Left lung (tissue), 14 donors: ENCODE measurements at places on chromosomes 3 and 15.
A peak's percentile ranks its signal among the peaks of the same experiment; 100 is the strongest.

- no peak for DNase-seq
Measured at GRCh38 chr15:67407786-67408185, 113.1 kb upstream of the C15orf61 start.

DNA sequence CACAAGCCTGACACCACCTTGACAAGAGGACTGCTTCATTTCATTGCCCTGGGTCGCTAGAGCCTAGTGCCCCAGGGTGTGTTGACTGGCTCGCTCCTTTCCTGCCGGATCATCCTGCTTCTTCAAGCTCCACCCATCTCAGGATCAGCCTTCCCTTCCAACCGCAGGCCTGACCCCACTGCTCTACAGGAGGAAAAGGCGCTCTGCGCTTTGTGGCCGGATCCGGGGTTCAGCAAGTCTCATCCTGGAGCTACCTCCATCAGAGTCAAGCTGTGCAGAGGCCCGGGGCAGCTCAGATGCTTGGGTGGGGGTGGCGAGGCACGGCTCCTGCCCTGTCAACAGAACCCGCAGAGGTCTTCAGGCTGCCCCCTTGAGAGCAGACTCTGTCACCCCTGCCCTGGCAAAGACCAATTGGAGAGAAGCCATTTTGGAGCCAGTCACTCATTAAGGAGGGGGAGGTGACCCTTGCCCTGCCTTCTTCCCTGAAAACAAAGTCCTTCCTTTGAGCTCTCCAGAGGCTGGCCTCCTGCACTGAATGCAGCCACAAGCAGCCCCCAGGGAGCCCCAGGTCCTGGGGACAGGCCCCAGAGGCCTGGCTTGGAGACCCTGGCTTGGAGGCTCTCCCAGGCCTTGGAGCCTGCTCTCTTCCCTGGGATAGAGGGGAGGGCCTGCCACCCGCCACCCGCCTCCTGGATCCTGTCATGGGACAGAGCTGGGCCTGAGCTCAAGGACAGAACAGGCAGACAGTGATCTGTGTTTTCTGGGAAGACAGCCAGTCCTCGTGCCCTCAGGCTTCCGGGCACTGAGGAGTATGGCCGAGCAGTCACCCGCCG, 80.3 kb downstream of the CPN2 start:
- peak; percentile 70 for DNase-seq

GRCh38 chr3:154025007-154025406, 96.2 kb upstream of the ARHGEF26 start:
- DNase-seq, result no peak

DNA sequence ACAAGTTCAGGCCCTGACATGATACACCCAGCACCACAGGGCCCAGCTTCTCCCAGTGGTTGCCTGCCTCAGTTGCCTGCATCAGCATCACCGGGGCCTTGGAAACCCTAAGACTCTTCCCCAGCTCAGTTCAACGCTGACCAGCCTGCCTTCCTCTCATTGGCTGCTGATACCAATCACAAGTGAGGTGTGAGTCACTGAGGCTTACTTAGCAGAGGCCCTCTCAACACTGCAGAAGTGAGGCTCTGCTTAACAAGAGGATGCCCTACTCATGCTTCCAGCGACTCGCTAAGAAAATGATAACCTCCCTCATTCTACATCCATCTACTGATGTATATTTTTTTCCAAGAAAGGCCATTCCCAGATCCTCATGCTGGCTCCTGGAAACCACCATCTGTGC, 151.9 kb downstream of the ADAMTS17 start:
- no peak for DNase-seq
